ENCODE measurements at places on chromosomes 12 and 14.

DNA sequence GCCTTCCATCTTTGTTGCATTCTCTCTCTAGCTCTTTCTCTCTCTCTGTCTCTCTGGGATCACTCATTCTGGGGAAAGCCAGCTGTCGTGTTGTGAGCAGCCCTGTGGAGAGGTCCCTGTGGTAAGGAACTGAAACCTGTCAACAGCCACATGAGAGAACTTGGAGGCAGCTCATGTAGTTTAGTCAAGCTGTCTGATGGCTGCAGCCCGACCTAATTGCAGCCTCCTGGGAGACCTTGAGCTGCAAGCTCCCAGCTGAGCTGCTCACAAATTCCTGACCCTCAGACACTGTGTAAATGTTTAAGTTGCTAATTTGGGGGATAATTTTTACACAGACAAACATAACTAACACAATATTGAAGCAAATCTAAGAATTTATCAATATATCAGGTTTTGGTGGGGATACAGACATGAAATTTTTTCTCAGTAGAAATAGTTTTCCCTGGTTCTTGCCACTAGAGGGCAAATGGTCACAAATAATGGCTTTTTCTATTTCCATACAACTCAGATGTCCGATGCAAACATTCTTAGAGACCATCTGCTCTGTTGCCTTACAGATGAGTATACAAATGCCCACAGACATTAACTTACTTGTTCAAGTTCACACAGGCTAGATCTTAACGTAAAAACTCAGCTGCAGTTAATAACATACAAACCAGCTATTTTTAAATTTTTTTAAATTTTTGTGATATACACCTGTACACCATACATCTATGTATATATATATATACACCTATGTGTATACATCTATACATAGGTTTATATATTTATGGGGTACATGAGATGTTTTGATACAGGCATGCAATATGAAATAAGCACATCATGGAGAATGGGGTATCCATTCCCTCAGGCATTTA lies 15.5 kb upstream of the KRR1 start:
- DNase-seq, result no peak

- no peak for DNase-seq
These were observed 96.8 kb downstream of the TTLL5 start for GRCh38 chr14:75757644-75758402.

- DNase-seq, result peak; percentile 28
These were observed at the start of gene CSRP2 for GRCh38 chr12:76878899-76879709. TSS of gene CSRP2 (minus strand) at chr12:76879019. CDS start at chr12:76866260, 12,759 bp downstream.

- DNase-seq, result no peak
These were observed 83.2 kb downstream of the KNTC1 start for GRCh38 chr12:122610207-122610606.

DNA sequence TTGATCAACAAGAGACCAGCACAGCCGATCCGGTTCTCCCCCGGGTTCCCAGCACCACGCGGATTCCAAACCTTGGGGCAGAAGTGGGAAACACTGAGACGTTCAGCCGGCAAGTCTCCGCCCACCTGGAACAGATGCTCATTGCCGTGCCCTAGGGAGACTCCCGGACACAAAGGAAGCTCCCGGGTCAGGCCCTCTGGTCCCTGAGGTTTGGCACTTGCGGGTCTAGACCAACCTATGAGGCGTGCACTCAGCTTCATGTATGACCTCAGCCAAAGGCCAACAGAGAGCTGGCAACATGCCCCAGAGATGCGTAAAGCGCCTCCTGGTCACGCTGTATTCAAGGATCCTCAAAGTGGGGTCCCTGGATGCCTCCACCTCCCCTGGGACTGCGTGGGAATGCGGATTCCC lies 2.5 kb downstream of the RIMBP2 start:
- no peak for DNase-seq

GRCh38 chr12:30074916-30075315 lies 291.2 kb upstream of the TMTC1 start:
- DNase-seq, result no peak

DNA sequence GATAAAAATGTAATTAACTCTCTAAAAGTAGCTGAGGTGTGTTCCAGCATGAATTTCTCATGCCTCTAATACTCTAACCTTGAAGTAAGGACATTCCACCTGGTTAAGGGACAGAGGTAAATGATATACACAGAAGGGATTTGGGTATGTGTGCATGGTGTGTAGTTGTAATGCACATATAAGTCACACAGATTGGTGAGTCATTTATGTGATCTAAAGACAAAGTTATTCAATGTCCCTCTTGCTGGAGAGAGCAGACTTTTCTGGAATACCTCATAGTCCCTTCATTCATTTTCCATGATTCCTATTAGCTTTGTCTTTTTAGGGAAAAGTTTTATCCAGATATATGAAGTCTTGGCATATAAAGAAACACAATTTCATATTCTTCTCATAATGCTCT lies 234.9 kb downstream of the SNAPC1 start:
- no peak for DNase-seq

DNA sequence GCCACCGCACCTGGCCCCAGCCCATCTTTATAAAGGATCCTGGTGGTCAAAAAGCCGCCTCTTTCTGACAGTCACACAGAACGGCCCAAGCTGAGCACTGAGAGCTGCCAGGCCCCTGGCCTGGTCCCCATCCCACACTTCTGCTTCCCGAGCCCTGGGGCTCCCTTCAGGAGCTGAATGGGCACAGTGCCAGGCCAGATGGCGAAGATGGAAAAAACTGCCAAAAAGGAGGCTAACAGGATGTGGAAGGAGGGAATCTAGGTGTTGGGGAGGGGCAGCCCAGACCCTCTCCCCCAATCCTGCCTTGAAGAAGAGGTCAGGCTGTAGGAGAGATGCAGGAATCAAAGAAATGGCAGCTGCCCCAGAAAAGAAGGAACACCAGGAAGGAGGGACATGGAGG lies 5.0 kb downstream of the LPAR5 start:
- DNase-seq, result no peak

DNA sequence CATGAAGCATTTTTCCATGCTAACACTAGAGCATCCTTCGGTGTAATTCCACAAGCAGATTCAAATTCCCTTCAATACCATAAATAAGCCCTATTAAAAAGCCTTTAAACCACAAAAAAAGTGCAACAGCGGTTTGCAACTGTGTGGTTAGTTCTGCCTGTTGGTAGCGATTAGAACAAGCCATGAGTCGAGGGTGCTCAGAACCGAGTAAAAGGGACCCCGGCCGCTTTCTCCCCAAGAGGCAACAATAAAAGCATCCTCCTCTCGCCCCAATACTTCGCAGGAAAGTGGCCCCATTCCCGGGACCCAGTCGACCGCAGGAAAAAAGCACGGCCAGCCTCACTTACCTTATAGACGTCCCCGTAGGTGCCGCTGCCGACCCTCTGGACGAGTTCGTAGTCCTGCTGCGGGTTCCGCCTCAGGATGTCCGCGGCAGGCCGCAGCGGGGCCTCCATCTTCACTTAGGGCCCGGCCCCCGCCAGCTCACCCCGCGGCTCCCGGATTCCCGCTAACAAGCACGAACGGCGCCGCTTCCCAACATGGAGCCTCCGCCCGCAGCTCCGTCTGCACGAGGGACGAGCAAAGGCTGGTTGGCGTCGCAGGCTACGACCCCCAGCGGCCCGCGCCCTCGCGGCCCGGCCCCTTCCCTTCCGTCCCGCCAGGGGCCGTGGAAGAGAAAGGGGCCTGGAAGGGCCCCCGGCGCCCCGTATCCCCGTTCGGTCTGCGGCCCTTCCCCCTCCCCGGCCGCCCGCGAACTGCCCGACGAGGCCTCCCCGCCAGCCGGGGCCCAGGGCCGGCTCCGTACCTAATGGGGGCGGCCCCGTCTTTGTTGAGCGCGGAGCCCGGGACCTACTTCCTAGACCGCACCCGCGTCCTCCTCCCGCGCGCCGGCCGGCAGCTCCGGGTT lies 521 bp downstream of the MAP4K5 start:
- DNase-seq, result no peak

DNA sequence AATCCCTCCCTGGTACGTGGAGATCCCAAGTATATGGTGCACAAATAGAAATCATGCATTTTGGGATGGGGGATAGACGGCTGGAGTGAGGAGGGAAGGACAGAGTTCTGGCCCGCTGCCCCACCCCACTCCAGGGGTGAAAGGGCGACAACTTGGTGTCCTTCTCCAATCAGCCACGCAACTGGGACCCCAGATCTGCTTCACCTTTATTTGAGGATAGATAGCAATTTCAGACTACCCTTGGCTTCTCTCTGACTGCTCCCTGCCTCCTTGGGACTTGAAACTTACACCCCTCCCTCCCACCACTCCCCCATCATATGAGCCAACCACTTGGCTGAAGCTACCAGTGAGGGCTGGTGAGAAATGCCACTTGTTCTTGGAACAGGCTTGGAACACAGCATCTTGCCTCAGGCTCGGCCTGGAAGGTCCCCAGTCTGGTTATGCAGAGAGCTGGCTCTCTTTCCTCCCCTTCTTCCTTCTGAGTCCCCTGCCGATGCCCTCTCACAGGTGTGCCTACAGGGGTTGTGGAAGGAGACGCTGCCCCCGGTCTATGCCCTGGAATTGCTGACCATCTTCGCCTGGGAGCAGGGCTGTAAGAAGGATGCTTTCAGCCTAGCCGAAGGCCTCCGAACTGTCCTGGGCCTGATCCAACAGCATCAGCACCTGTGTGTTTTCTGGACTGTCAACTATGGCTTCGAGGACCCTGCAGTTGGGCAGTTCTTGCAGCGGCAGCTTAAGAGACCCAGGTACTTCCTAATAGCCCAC lies 8.1 kb downstream of the OAS3 start:
- no peak for DNase-seq

DNA sequence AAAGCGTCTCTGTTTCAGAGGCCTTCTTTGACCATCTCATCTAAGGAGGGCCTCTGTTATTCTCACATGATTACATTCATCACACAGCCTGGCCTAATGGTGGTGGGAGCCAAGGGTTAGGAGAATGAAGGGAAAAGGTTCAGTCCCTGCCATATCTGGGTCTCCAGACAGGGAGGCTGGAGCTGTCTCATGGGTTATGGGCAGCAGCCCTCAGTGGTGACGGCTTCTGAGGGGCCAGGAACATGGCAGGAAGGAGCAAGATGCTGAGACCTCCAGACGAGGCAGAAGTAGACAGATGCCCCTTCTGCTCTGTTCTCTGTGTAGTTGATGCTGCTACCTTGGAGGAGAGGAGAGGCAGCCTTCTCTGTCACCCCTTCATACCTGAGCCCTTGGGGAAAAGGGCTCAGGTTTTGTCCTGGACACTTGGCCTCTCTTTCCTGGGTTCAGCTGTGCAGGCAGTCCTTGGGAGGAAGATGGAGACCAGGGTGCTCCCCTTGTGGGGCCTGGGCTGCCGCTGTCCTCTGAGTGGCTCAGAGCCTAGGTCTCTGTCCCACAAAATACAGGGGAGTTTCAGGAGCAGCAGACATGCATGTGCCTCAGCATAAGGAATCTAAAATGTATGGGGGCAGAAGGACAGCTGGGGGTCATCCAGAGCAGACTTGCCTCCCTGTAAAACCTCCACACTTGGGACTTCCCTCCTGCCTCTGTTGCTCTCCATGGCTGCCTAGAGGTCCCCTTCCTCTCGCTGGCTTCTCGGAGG lies 3.6 kb downstream of the IFI27L2 start:
- no peak for DNase-seq

- DNase-seq, result no peak
These were observed 133.8 kb upstream of the MGAT4C start for GRCh38 chr12:86389949-86390348.

- no peak for DNase-seq
These were observed 5.1 kb upstream of the CNIH1 start for GRCh38 chr14:54446161-54446693.
